DMS79 (cell line): ENCODE measurements at places on chromosomes 3 and 15.

DNA sequence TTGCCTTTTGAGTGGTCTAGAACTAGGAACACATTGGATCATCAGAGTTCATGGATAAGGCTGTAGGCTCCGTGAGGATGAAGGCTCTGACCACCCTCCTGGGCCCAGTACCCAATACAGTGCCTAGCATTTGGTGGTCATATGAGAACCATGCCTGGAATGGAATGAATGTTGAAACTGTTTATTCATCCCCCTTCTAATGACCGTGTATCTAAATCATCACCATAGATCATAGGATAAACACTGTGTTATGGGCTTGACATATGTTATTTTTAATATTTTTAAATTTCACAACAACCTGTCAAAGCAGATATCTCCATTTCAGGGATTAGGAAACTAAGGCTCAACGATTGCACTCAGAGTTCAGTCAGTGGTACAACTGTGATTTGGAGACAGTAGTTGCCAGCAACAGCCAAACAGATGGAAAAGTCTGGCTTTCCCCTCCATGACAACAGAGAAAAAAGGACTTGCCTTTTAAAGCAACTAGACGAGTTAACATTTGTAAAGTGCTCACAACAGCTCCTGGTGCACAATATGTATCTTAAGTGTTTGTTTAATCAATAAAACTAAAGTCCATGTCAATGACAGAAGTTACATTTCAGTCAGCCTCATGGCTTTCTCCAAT is 89.6 kb downstream of the TMEM266 start:
- no peak for DNase-seq

GRCh38 chr15:42364529-42364928 is 5.2 kb downstream of the CAPN3 start:
- no peak for DNase-seq

DNA sequence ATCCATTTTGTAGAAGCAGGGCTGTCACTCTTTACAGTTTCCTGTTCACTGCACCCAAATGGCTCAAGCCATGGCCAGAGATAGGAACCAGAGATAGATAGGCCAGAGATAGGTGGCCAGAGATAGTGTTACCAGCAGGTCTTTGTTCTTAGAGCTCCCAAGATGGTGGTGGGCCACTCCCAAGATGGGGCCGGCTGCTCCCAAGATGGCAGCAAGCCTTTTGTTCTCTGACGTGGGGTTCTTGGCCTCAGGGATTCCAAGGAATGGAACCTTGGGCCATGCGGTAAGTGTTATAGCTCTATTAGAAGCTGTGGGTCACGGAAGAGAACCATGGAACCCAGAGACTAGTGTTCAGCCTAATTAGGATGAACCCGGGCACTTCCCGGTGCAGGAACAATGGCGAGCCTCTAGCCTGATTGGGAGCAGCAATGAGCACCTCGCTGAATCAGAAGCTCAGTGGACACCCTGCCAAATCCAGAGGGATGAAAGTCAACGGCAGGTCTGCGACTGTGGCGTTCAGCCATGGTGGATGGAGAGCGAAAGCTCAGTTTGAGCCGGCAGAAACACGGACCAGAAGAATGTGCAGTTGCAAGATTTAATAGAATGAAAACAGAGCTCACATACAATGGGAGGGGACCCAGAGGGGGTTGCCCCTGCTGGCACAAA is 45.0 kb upstream of the CD96 start:
- no peak for DNase-seq

- DNase-seq = no peak
Measured at GRCh38 chr3:99839613-99840012, 22.0 kb downstream of the CMSS1 start.

- no peak for DNase-seq
Measured at GRCh38 chr15:100902436-100903167, 16.6 kb upstream of the LRRK1 start.

GRCh38 chr15:92178911-92179310 is 214.8 kb upstream of the ST8SIA2 start:
- DNase-seq = no peak

DNA sequence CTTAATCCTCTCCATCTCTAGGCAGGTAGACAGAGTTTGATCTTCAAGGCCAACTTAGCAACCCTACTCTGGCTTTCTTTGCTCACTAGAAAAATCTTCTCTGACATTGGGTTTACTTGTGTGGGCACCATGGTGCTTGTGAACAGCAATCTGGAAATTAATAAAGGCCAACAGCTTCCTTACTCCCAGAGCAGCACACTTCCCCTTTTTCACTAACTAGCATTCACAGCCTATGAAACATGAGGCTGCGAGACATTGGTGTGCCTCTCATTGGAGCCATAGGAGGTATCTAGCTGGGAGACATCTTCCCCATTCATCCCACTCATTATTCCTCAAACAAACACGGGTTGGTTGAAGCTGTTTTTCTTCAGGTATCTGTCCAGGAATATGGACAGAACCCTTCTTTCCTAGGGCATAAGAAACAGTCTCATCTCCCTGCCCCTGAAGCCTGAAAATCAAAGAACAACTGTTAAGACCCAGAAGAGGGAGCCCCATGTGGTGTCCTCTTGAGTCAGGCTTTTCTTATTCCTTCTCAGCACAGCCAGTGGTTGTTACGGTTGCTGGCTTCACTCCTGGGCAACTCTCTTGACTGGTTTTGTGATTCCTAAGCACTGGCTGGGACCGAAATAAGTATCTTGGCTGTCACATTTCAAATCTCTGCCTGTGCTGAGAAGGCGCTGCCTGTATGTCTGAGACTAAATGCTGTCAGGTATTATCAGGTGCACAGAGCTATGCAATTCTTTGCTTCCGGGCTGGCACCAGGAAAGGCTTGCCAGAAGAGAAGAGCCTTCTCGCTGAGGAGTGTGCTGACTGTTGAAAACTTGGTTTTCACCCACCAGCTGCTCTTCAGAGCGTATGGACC is 194.4 kb downstream of the FEZF2 start:
- no peak for DNase-seq

DNA sequence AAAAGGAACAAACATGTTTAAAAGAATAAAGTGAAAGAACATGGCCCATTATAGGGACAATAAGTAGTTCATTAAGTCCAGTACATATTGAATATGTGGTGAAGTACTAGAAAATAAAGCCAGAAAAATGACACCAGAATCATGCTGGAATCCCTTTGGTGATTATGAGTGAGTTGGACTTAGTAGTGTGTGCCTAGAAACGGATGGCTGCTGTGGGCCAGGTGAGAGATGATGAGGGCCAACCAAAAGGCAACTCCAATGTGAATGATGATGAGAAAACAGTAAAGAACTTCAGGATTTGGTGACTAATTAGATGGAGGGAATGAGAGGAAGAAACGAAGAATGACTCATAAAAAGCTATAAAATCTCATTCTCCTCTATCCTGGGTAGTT is 3.3 kb downstream of the CRYGS start:
- DNase-seq = no peak

DNA sequence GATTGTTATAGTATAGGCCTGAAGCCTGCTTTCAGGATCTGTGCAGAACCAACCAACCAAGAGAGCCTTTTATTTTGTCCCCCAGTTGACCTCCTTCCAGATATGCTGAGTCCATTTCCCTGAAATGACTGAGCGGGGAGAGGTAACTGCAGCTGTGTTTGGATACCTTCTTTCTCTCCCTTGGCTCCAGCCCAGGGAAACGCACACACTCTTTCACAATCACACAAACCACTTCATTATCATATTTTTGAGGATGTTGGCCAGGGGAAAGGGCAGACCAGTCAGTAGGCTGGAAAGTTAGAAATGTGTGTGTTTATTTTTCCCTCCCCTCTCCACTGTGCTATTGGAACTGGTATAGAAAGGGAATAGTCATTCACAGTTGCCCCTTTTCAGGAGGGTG is 417.7 kb upstream of the TBL1XR1 start:
- DNase-seq = no peak

DNA sequence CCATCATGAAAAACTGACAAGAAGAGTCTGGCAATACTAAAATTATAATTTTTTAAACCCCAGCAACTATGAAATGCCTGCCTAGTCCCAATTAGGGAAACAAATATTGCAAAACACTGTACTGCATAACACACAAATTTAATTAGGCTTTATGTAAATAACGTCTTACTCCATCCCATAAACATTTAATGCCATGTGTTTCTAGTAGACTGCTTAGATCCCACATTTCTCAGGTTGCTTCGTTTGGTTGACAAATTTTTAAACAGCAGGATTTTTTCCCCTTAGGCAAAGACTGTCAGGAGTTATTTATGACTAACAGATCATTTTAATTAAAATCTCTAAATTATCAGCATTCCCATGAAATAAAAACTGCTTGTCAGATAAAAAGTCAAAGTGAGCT is 29.9 kb downstream of the EIF2AK4 start:
- DNase-seq = no peak

- no peak for DNase-seq
Measured at GRCh38 chr15:90812171-90812957, 56.0 kb upstream of the FURIN start.
